ENCODE measurements at places on chromosomes 5 and 9.

- DNase-seq, result peak; percentile 48
Observed at GRCh38 chr5:32311404-32312196, 1.1 kb downstream of the MTMR12 start.

DNA sequence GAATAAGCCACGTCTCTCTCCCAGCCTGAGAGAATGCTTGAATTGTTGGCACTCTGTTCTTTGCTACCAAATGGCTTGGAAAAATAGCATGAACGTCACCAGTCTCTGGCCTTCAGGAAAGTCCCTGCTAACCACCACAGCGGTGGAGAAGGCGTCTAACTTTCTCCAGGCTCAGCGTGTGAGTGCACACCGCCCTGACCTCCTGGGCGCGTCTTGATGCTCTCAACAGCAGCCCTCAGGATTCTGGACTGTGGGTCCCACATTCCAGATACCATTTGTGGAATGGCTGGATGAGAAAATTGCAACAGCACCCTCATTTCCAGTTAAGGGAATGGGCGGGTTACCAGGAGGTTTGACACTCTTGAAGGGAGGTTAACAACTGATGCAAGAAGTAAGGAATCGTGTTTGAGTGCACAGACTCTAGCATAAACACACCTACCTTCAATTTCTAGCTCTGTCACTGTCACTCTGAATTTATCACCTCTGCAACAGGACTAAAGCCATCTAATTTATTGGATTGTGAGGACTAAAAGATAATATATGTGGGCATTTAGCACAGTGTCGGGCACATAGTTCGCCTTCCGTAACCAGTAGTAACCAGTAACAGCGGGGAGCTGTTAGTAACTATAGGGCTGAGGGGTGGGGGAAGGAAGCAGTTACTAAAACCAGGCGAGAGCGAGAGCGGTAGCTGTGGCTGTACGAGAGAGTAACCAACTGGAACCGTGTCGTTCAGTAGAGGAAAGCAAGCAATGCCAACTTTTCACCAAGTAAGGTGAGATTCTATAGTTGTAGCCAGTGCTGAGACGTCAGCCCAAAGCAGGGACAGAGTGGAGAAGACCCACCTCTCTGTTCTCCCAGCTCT, 807 bp upstream of the PLGRKT start:
- peak; percentile 74 for DNase-seq

DNA sequence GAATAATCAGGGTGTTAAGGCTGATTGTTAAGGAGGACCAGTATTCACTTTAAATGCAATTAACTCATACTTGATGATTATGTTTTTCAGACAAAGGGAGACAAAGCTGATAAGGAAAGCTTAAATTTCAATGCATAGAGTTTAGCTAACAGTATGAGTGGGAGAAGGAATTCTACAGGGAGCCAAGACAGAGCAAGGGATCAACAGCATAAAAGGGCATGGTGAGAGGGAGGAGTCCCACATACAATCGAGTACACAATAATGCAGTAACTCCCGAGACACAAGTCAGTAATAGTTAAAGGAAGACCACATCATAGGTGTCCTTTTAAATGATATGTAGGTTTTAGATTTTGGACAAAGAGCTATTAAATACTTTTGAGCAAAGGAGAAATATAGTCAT, 191.7 kb upstream of the PTPRD start:
- no peak for DNase-seq

- DNase-seq, result no peak
Observed at GRCh38 chr5:120446901-120447300, 17.2 kb upstream of the PRR16 start.

GRCh38 chr5:143213851-143214363, 189.6 kb downstream of the NR3C1 start:
- peak; percentile 81 for DNase-seq
